ENCODE measurements at places on chromosomes 1 and 21.

DNA sequence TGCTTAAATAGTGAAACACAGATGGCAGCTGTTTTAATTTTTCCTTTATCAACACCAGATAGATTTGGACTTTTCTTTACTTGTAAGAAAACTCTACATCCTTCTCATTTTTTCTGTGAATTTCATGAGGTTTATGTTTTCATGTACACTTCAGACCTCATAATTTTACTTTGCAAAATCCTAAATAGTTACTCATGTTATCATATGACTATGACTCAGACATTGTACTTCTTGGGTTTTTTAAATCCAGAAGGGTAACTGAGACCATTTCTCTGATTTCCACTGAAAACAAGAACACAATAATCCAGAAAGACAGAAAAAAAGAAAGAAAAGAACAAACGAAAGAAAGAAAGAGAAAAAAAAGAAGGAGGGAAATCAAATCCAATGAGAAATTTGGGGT lies 1021.6 kb downstream of the NCAM2 start:
- no peak for DNase-seq

DNA sequence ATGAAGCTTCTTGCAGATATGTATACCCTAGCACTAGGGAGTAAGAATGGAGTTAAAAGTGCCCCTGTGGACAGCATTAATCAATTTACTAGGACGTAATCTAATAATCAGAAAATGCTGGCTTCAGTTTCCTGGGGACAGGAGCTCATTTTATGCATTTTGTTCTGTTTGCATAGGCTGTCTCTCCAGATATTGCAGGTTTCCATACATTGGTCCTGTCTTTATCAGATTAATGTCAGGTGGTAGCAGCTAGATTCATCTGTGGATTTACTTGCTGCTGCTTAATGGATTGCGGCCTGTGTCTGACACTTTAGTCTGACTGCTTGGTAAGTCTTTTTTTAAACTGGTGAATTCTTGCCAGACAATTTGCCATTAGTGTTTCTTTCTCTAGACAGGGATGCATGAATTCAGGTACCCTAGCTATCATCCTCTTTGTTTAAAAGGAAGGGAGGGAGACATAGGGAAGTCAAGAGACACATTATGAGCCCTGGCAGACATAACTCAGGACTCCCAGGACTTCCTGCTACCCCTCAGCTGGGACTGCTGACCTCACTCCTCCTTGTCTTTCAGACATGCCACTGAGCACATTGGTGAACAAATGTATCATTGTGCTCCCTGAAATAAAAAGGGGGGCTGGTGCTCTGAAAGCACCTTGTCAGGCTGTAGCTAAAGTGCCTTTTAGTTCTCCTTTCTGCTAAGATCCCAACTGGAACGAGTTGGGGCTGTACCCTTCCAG lies 47.7 kb downstream of the NOS1AP start:
- no peak for DNase-seq

DNA sequence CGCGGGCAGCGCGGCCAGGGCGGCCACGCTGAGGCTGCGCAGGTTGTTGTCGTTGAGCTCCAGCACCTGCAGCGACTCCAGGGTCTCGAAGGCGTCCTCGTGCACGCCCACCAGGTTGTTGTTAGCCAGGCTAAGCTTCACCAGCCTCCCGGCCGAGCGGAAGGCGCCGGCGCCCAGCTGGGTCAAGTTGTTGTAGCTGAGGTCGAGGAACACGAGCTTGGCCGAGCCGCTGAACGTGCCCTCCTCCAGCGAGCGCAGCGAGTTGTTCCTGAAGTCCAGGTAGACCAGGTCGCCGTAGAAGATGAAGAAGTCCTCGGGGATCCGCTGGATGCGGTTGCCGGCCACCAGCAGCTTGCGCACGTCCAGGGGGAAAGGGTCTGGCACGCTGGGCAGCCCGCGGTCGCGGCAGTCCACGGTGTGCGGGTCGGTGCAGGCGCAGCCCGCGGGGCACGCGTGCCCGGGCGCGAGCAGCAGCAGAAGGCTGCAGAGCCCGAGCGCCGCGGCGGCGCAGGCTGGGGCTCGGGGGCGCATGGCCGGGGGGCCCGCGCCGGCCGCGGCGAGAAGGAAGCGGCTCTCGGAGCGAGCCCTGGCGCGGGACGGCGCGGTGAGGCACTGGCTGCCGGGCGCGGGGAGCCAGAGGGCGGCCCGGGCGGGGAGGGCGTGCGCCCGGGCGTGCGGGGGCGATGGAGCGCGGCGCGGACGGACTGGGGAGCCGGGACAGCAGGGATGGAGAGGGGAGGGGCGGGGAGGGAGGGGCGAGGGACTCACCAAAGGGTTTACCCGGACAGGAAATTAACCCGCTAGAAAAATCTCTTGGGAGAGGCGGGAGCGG lies 524 bp downstream of the LRRC38 start:
- no peak for DNase-seq

DNA sequence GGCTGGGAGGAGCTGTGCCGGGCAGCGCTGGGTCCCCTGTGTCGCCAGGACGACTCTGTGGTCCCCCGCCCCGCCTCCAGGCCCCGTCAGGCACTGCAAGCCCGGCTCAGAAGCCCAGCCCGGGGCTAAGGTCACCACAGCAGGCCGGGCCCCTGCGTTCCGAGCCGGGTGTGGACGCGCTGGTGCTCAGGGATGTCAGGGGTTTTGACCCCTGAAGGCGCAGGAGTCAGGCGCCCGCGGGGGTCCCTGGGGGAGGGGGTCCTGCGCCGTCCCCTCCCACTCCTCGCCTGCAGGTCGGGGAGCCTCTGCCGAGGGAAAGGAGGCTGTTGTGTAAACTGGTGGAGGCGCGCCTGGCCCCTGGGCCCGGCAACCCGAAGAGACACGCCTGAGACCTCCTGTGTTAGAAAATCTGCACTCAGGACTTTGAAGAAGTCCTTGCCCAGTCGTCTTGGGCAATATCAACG lies 23.7 kb upstream of the TMEM54 start:
- DNase-seq = no peak

DNA sequence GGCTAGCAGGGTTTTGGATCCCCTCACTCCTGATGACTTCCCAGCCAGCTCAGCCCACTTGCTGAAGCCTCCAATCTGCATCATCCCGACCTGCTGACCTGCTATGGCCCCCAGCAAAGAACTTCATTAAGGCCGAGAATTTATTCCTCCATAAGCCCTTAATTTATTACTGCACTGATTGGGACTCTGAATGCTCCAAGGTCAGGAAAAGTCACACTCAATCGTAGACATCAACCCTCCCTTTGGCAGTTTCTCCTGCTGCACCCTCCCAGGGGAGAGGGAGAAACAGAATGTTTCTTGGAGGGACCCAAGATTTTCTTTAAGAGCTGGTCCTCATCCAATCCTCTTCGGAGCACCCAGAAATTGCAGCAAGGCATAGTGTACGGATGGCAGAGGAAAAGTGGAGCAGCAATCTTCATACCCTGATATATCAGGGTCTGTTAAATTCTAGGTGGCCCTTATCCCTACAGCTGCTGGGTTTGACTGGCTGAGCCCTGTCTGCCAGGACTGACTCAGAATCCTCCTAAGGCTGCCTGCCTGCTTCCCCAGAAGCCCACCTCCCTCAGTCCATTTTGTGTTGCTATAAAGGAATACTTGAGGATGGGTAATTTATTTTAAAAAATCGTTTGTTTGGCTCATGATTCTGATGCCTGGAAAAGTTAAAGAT lies 62.2 kb downstream of the DMAP1 start:
- no peak for DNase-seq

- DNase-seq = no peak
Observed at GRCh38 chr1:167543199-167543990, 10.2 kb downstream of the CREG1 start.

DNA sequence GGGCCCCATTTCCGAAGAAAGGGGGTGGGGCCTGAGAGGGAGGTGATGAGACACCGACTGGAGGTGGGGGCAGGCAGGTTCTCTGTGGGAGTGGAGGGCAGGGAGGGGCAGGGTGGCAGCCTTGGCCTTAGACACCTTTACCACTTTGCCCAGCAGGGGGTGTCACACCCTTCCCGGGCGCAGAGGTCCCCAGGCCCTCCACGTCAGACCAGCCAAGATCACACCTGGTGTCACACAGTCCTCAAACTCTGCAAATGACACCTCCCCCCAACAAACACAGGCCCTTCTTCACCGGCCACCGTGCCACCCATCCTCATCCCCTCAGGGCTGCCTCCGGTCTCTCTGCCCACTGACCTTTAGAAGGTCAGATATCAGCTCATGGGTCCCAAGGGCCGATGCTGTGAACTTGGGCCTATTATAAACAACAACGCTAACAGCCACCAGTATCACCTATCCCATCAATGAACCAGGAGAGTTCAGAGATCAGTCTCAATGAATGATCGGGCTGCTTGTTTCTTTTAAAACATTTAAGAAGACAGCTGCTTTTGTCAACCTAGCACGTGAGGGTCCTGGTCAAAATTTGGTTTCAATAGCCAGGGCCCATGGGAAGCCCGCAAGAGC lies 103.9 kb downstream of the CASZ1 start:
- peak; percentile 56 for DNase-seq

GRCh38 chr1:232249339-232249738 lies 380.6 kb downstream of the SIPA1L2 start:
- no peak for DNase-seq

All from stimulated activated CD8-positive, alpha-beta memory T cell treated with anti-CD3 and anti-CD28 coated beads, Interleukin-7, amount 100 ng/mL, for 1 hour (primary cell).